ENCODE measurements at places on chromosomes 4 and X.

- no peak for DNase-seq
These were observed 139.5 kb downstream of the PDLIM5 start for GRCh38 chr4:94591289-94591688.

- DNase-seq = no peak
These were observed 48.2 kb downstream of the CLDN34 start for GRCh38 chrX:10015355-10015722.

DNA sequence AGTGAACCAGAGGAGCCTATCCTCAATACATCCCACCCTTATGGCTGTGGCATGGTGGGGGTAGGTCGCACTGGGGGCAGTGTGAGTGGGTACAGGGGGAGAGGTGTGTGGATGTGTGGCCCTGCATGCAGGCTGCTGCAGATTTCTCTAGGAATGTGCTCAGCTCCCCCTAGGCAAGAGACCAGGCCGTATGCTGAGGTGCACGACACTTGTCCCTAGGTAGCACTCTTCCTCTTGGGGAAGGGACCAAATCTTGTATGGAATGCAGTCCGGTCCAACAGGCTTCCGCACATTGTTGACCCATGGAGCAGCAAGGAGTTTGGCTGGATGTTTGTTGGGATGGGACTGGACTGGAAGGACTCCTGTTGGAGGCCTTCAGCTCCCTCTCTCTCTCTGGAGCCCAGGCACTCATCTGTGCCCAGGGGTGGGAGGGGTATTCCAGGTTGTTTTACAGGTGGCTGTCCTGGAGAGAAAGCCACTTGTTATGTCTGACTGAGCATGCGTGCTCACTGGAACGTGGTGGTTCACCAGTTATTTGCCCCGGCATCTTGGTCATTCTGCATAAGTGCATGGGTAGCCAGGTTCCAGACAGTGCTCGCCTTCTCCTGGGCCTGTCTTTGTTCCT is 55.1 kb downstream of the NBDY start:
- no peak for DNase-seq

DNA sequence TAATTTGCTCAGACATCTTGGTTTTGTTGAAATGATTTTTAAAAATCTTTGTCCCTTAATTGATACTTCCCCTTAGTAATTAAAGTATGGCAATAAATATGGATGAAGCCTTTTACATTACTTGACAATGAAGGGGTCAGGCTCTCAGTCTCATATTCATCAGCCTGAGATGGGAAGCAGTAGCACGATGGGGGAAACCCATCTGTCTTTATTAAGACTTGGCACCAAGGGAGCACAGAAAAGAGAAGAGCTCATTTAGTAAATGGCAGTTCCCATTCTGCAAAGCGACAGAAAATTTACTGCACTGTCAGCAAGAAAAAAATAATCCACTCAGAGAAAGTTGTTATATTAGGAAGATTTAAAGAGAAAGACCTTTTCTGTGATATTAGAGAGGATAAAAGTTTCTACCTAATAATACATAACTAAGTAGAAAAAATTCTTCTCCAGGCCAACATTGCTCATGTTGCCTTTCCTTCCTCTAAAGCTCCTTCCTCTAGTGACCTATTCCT is 7.9 kb upstream of the SERTM2 start:
- no peak for DNase-seq
